ENCODE measurements at places on chromosomes 3 and 15. TPM values are rescaled to one million over a fixed set of nuclear protein-coding genes. Genes with fewer than 3 reads are reported as not detected.

Gene MYL3
- total RNA-seq: not detected

Gene GRM7
- total RNA-seq: 1.5 TPM

DNA sequence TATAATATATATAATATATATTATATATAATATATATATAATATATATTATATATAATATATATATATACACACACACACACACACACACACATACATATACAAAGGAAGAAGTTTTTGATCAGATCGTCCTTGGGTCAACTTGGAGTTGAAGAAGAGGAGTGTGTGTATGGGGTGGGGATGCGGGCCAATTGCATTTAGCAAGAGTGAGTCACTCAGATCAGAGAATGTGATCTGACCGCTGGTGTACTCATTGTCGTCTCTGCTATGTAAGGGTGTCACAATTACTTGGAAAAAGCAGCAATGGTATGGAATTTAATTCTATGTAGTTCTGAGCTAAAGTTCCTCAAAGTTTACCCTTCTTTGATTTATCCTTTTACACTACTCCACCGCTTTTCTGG, 4.6 kb upstream of the VGLL3 start:
- H3K36me3 ChIP-seq: no peaks in the 10 kb centered on the region
- no peak overlapping the region for H3K27ac ChIP-seq
- no peak overlapping the region for H3K4me3 ChIP-seq
- H3K27me3 ChIP-seq: no peaks in the 10 kb centered on the region
- no peak for DNase-seq

DNA sequence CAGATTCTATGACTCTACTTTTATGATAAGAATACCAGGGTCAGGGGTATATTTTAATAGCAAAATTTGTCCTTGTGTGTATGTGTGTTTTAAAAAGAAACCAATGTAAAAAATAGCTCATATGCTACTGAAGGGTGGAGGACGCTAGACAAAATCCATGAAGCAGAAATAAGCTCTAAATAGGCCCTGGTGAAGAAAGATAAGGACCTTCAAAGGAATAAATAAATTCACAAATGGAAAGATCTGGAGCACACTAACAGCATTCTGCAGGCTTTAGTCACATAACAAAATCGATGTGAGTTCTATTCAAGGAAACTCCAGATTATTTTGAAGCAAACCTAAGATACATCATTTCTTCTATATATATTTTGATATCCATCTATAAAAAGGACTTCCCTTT, 27.2 kb upstream of the ATP11B start:
- H3K4me1 ChIP-seq: no peaks in the 10 kb centered on the region
- no peak overlapping the region for H3K4me3 ChIP-seq
- H3K27ac ChIP-seq: no peak overlapping the region
- DNase-seq: no peak

- H3K36me3 ChIP-seq: no peaks in the 10 kb centered on the region
- no peak overlapping the region for H3K4me3 ChIP-seq
- H3K4me1 ChIP-seq: peaks cover 2% of the 10 kb centered on the region
- no peaks in the 10 kb centered on the region for H3K27me3 ChIP-seq
- H3K27ac ChIP-seq: no peak overlapping the region
- no peak for DNase-seq
These were observed 34.9 kb downstream of the MORF4L1 start for GRCh38 chr15:78907577-78907976.

GRCh38 chr3:131494706-131495105, 8.1 kb downstream of the MRPL3 start:
- no peak for DNase-seq
- H3K27ac ChIP-seq: no peak overlapping the region
- no peak overlapping the region for H3K4me3 ChIP-seq

DNA sequence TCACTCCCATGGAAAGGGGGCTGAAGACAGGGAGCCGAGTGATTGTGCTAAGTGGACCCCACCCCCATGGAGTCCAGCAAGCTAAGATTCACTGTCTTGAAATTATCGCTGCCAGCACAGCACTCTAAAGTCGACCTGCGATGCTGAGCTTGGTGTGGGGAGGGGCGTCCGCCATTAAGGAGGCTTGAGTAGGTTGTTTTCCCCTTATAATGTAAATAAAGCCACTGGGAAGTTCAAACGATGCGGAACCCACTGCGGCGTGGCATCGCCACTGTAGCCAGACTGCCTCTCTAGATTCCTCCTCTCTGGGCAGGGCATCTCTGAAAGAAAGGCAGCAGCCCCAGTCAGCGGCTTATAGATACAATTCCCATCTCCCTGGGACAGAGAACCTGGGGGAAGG, 10.9 kb upstream of the SRGAP3 start:
- H3K36me3 ChIP-seq: no peaks in the 10 kb centered on the region
- no peak overlapping the region for H3K27ac ChIP-seq
- no peak for DNase-seq
- no peak overlapping the region for H3K4me3 ChIP-seq
- no peaks in the 10 kb centered on the region for H3K27me3 ChIP-seq

- DNase-seq: no peak
- no peak overlapping the region for H3K4me3 ChIP-seq
- H3K27me3 ChIP-seq: no peaks in the 10 kb centered on the region
- H3K36me3 ChIP-seq: no peaks in the 10 kb centered on the region
- no peak overlapping the region for H3K27ac ChIP-seq
- no peaks in the 10 kb centered on the region for H3K4me1 ChIP-seq
These were observed 4.6 kb downstream of the FSIP1 start for GRCh38 chr15:39778021-39778420.

DNA sequence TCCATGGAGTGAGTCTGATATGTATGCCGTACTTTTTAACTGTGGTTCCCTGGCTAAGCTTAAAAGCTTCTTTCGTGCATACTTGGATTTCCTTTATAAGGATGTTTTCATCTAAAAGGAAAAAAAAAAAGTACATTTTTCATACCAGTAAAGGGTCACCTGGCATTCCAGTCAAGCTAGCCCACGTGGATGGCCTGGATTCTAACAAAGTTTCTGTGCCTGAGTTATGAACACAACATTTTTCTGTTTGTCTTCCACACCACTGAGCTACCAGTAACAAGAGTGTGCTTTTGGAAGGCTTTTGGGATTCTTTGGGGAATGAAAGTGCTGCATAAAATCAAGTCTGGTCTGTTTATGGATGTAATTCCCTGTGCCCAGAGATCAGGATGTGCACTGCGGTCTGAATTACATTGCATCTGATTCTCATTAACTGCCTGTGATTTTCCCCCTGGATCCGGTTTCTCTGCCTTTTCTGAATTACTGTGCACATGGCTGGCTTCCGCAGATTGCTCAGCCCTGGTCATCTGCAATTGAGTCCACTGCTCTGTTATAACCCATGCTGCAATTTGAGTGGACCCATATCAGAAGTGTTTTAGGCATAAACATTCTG, 38.2 kb upstream of the MAGI1 start:
- no peak overlapping the region for H3K4me3 ChIP-seq
- H3K27ac ChIP-seq: no peak overlapping the region
- H3K27me3 ChIP-seq: no peaks in the 10 kb centered on the region
- no peaks in the 10 kb centered on the region for H3K36me3 ChIP-seq
- DNase-seq: no peak
- H3K4me1 ChIP-seq: no peaks in the 10 kb centered on the region

GRCh38 chr3:28612232-28612631, 263.6 kb upstream of the AZI2 start:
- H3K27ac ChIP-seq: no peak overlapping the region
- H3K4me1 ChIP-seq: no peaks in the 10 kb centered on the region
- DNase-seq: no peak
- H3K4me3 ChIP-seq: no peak overlapping the region
- H3K36me3 ChIP-seq: no peaks in the 10 kb centered on the region
- H3K27me3 ChIP-seq: no peaks in the 10 kb centered on the region
